ENCODE measurements at places on chromosomes 4 and X.

DNA sequence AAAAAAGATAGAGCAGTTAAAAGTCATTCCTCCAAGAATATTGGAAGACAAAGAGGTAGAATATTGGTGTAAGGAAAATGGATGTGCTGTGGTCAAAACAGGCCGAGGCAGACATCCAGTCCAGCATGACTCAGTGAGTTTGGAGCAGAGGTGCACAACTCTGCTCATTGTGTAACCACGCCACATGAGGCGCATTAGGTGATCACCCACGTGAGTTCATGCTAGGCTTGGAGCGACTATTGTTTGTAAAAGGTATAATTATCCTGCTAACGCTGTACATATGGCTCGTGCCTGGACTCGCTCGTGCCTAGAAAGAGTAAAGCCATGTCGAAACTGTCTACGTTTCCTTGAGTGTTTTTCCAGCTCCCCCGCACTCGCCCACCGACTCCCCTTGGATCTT is 23.9 kb downstream of the C4orf54 start:
- no peak for DNase-seq

DNA sequence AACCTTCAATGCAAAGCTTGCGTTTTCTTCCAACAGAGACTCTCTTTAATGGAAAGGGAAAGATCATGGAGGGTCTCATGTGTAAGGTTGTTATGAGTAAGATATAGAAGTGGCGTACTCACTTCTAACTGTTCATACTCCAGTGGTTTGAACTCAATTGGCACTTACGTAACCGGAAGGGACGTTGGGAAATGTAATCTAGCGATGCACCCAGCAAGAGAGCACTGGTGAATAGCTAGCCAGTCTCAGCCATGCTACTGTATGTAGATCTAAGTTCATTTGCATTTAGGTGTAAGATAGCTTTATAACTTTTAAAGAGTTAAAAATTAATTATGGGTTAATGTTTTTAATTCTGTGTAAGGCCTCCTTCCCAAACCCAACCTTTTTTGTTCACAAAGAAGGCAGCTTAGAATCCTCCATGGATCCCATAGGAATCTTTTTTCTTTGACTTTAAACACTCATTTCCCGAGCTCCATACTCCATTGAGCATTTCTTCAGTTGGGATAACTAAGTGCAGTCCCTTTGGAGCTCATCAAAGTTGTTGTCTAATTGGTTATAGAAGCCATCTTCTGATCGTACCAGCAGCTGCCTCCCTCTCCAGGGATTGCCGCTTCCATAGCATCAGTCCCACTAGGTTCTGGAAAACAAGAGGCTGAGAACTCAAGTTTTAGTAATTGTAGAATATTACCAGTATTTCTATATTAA is 191.1 kb downstream of the RAPGEF2 start:
- DNase-seq = no peak

DNA sequence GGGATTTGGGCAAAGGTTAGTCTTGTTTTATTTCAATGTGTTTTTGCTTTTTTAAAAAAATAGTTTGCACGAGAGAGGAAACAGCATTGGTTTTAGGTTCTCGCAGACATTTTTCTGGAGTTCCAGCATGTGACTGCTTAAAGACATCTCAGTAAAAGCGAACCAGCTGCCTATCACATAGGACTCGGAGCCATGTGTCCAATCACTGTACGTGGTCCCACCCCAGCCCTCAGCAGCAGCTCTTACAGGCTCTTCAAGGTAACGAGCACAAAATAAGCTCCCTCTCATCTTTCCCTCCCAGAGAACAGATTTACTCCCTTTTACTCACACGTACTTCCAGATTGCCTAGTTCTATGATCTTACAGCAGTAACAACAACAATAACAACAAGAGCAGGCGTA is 68.7 kb downstream of the MCF2 start:
- DNase-seq = no peak

DNA sequence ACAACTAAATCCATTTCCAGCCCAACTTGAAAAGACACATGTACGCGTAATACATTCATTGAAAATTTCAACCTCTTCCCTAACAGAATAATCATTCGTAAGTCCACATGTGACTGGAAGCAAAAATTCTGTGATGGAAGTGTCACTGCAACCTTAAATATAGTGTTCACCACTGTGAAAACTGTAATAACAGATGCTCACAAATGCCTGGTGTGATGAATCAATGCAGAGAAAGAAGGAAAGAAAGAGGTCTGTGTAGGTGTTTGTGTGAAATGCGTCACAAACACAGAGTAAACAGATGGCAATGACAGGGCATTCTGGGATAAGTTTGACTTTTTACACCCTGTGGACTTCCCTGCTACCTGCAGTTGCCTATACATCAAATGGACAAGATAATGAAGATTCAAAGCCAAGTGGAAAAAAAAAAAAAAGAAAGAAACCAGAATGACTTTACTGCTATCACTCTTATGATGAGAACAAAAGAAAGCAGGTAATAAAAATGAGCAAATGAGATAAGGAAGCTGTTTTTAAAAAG is 123.3 kb downstream of the EPHA5 start:
- DNase-seq = no peak

DNA sequence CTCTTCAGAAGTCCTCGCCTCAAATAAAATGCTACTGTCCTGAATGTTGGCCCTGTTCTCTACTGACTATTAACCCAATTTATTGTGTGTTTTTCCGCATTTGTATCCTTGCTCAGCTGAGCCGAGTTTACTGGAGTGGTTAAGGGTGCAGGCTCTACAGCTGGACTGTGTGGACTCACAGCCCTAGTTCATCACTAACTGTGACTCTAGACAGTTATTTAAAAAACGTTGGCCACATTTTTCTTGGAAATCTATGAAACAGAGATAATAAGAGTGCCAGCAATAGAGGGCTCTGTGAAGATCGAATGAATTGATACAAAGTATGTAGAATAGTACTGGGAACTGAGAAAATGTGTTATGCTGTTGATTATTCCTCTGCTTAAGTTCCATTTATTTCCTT is 2.9 kb upstream of the GUF1 start:
- DNase-seq = no peak

DNA sequence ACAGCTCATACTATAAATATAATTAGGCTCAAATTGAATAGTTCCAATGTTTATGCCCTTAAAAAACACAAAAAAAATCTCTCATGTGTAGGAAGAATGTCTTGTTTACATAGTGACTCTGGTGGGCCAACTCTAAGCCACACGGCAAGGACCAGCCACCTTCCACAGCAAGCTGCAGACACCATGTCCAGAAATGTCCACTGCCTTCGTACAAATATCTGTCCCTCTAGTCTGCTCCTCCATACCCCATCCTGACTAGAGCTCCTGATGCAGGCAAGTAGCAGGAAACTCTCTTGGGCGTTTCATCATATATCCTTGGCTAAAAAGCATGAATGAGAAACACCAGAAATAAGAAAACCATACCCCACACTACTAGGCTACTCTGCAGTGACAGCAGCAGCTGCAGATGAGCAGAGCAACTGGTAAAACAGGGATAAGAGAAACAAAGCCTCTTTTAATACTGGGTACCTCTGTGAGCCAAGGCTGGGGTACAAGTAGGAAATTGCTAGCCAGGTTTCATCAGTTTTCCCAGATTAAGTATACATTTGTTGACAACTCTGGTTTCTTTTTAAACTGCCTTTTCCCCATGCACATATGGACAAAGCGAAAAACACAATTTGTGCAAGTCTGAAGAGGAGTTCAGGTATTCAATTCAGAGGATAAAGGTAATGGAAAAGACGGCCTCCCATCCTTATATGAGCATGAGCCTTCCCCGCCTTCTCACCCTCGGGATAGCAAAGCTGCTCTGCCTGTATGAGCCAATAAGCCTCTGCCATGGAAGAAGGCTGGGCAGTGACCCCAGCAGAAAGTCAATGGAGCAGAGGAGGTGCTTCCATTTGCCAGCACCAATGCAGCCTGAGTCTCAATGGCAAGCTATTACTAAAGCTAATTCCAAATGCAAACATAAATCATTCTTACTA is 245.4 kb downstream of the DCLK2 start:
- no peak for DNase-seq

DNA sequence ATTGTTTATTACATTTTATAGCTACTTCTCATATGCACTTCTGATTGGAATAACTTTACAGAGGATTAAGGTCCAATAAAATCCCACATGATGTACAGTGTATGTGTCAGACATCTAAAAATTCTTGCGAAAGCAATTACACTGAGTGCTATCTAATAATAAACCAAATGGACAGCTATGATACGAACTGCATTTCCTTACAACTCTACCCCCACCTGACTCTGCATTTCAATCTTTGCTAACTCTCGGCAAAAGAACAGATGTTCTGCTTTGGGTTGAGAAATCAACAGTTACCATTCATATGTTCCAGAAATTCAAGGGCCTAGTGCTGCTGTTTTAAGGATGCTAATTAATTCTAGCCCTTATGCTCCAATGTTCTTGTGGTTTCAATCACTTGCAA is 287.9 kb upstream of the NOCT start:
- DNase-seq = no peak

- DNase-seq = no peak
Observed at GRCh38 chrX:12686331-12686730, 104.9 kb upstream of the PRPS2 start.

DNA sequence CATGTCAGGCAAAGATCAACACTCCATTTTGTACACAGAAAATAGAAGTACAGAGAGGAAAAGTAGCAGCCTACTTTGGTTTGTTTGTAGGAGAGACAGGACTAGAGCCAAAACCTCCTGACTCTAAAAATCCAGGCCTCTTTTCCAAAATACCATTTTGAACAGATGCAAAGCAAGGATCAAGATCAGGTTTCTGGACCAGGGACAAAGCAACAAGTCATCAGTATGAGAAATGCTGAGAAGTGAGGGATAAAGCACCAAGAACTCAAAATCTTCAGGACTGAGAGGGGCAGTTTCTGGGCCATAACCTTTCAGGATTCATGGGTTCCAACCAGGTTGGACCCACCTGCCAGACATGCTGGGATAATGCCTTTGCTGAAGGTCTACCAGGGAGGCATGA is 36.6 kb upstream of the MBTPS2 start:
- no peak for DNase-seq

- DNase-seq = no peak
Observed at GRCh38 chr4:48546336-48546735, 56.3 kb downstream of the ZAR1 start.

DNA sequence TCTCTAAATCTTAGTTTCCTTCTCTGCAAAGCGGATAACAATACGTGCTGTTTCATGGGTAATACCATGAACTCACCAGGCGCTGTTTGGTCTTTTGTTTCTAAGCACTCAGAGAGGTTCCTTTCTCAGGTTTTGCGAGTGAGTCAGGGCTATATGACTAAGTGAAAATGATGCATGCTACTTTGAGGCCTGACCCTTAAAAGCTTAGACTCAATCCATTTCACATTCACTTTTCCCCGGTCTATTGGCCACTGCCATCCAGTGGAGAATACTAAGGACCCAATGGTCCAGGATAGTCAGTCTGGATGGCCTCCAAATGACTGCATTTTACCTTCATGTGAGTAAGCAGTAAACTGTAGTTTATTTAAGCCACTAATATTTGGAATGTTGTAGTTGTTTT is 400.8 kb upstream of the SLIT2 start:
- no peak for DNase-seq

GRCh38 chrX:29662759-29663503 is 552.4 kb upstream of the MAGEB2 start:
- no peak for DNase-seq

- DNase-seq = no peak
Observed at GRCh38 chr4:8739820-8740665, 131.6 kb downstream of the HMX1 start.

- DNase-seq = peak; percentile 56
Observed at GRCh38 chr4:127782025-127782274, 172 bp upstream of the HSPA4L start.

GRCh38 chr4:74365761-74366160 is 816 bp downstream of the EREG start:
- DNase-seq = peak; percentile 45
